ENCODE measurements at places on chromosomes 12 and 14. TPM values are rescaled to one million over a fixed set of nuclear protein-coding genes. Genes with fewer than 3 reads are reported as not detected.

The ST8SIA1 gene
- 14.6 TPM for total RNA-seq

The KCNC2 gene
- total RNA-seq = 3.6 TPM

The ADAMTS20 gene
- not detected for total RNA-seq

The TAS2R7 gene
- total RNA-seq = not detected

The IGF1 gene
- 3.6 TPM for total RNA-seq

The ACOT6 gene
- total RNA-seq = not detected

The ZDHHC17 gene
- total RNA-seq = 48.5 TPM

The TXNDC16 gene
- total RNA-seq = 12.0 TPM

The OLR1 gene
- not detected for total RNA-seq

The IKZF4 gene
- total RNA-seq = not detected

DNA sequence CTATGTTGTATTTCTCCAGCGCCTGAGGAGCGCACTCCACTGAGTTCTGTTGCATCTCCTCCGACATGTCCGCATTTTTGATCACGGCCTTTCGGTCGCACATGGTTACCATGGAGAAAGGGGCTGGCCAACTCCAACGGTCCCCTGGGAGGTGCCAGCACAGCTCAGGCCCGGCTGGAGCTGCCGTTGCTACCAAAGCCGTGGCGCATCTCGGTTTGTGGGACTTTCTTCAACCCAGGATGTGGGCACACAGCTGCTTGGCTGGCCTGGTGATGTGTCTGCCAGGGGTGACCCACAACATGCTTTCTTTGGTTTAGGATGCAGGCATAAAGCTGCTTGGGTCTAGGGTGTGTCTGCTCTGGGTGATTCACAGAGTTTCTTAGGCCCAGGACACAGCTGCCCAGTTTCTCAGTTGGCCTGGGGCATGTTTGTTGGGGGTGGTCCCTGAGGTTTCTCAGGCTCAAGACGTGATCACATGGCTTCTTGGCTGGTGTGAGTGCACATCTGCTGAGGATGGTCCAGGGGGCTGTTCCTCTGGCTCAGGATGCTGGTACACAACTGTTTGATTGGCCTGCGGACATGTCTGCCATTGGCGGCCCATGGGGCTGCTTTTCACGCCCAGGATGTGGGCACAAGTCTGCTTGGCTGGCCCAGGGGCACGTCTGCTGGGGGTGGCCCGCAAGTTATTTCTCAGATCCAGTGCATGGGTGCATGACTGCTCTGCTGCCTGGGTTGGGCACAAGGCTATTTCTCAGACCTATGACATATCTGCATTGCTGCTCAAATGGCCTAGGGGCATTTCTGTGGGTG lies 25.9 kb upstream of the GTF2A1 start:
- DNase-seq = no peak

DNA sequence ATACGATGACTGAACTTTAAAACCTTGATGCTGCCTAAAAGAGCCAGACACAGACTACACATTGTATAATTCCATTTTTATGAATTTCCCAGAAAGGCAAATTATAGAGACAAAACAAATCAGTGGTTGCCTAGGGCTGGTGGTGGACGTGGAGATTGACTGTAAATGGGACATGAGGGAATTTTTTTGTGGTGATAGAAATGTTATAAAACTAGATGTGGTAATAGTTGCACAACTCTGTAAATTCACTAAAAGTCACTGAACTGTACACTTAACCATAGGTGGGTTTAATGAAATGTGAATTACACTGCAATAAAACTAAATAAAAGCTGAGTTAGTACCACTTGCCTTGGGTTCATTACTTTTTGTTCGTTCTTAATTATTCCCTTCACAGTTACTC lies 72.1 kb downstream of the PLEKHA5 start:
- DNase-seq = no peak

DNA sequence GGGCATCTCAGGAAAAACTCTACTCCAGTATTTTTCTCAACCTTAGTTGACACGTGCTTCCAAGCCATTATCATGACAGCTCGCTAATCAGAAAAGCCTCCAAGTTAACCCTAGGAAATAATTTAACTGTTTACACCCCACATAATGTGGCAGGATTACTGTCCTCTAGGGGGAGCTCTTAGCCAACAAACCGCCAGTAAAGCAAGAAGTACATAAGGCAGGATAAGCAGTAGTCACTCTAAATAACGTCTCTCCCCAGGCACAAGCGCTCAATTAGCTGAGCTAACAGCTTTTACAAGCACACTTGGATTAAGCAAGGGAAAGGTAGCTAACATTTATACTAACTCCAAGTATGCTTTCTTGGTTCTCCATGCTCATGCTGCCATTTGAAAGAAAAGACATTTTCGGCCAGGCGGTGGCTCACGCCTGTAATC lies 22.8 kb downstream of the APOBEC1 start:
- DNase-seq = no peak

DNA sequence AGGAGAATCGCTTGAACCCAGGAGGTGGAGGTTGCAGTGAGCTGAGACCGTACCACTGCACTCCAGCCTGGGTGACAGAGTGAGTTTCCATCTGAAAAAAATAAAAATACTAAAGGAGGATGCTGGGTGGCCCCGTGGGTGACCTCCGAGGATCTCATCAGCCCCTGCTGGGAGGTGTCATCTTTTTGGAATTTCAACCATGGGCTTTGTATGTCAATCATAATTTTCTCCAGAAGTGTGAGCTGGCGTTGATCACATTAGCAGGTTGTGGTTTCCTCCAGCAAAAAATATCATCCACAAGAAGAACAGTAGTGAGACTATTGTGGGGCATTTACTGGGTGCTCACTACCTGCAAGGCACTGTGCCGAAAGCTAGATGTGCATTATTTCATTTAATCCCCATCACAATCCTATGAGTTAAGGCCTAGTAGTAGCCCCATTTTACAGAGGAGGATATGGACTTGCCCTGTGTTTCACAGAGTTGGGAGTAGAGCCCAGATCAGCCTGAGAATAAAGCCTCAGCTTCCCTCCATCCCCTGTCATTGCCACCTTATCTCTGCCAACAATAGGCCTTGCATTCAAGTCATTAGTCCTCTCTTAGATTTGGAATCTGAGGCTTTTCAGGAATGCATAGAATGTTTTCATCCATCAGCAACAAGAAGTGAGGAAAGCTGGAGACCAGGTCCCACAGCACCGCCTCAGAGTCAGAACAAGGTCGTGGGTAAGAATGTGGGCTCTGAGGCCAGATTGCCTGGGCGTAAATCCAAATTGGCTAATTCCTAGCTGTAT lies 39.8 kb downstream of the SVOP start:
- DNase-seq = no peak

DNA sequence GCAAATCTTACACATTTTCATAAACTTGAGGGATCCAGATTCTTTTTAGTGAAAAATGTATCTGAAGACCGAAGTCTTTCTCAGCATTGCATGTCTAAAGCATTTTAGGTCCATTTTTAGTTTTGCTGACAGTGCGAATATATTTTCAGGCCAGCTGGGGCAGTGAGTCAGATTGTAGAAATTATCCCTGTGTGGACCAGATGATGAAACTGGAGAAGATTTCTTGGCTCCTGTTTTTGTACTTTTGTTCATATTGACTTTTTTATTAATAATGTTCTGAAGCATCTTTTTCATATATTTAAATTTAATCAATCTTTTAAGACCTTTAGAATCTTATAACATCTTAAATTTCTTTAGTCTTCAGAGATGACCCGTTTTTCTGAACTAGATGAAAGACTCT lies 173.1 kb downstream of the FLRT2 start:
- no peak for DNase-seq

- no peak for DNase-seq
Observed at GRCh38 chr12:40313928-40314327, 89.1 kb downstream of the LRRK2 start.

DNA sequence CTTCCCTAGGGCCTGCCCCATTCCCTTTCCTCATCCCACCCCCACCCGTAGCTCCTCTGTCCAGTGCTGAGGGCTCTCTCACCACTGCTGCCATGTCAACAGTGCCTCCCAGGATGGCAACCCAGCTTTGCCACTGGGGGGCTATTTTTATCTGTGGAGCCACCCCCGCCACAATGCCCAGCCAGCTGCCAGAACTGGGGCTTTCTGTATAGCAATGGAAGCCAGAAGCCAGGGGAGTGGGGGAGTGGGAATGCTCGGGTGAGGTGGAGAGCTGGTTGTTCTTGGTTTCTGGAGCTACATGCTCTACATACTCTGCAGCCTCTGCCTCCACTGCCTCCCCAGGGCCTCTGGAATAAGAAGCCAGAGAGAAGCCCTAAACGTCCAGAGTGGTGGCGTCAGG lies 8.9 kb downstream of the PDE1B start:
- no peak for DNase-seq

- no peak for DNase-seq
Observed at GRCh38 chr14:89061696-89062095, 237.2 kb downstream of the TTC8 start.

- peak; percentile 18 for DNase-seq
Observed at GRCh38 chr12:74317078-74317601, 220.5 kb upstream of the ATXN7L3B start.

DNA sequence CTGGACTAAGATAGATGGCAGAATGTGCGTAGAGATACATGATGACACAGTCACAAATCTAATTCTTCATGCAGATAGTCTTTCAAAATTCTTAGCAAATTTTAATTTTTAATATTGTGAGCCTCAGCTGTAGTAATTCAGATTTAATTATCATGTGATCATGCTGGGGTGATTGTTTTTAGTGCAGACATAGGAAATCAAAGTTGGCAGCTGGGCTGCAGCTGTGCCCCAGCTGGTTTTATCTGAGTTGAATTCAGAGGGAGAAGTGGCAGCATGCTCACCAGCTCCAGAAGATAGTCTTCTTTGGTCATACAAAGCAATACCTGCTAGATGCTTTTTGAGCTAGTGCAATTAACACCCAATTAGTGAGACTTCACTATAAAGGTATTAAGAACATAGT lies 292.9 kb downstream of the RAD51B start:
- no peak for DNase-seq

DNA sequence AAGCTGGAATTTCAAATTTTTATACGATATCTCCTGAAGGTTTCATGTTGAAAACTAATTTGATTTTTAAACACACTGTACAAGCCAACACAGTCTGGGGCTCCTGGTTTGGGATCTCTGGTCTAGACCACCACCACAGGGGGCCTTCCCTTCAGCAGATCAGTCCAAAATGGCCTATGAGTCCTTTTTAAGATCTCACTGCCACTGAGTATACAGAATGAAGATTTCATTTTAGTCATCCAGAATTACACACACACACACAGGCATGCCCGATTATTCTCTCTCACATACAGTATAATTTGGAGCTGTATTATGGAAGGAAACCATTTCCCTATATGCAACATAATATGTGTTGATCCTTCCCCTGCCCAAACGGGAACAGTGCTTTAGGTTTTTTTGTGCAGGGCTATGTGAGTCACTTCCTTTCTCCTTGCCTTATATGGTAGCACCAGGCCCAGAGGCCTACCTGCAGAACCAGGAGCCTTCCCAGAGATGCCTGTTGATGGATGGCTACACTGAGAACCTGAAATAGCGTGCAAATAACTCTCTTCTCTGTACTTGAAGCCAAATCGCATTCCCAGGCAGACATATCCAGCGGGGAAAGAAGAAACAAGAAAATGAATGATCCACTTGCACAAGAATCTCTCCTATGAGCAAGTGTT lies 28.1 kb upstream of the WNK1 start:
- DNase-seq = no peak

GRCh38 chr12:124967016-124967739 lies 21.8 kb downstream of the DHX37 start:
- DNase-seq = no peak
